ENCODE measurements at places on chromosomes 12 and 14.

DNA sequence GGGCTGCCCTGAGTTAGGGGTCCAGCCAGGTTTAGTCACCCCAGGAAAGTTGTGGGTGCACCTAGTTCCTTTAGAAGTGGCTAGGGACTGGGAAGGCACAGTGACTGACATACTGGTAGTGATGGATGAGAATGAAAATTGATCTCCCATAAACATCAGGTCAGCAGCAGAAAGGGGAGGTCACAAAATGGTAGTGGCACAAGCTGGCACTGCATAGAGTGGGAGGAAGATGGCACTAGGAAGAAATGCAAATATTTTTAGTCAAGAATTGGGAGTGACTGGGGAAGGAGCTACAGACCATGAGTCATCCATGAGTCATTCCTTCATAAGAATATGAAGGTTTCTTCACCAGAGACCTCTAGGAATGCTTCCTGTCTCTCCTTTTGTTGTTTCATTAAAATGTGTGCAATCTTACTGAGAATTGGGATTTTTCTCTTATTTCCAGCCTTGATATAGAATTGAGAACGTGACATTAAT lies 198.3 kb upstream of the AMIGO2 start:
- DNase-seq: peak; percentile 19

DNA sequence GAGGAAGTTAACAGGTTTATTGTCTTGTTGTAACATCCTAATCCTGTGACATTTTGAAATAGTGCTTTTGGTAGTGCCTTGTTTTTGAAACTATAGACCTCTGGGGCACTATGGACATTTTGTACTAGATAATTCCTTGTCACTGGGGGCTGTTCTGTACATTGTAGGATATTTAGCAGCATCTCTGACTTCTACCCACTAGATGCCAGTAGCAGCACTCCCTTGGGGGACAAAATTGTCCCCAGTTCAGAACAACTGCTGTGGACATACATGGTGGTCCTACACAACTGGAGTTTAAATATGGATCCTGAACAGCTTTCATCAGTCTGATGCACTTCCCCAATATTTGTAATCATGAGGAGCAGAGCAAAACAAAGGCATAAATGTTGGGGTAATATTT lies 264.7 kb downstream of the RAD51B start:
- no peak for DNase-seq

GRCh38 chr12:113373969-113374368 lies 15.6 kb downstream of the PLBD2 start:
- DNase-seq: no peak

GRCh38 chr12:8886502-8887284 lies 27.6 kb upstream of the PHC1 start:
- no peak for DNase-seq

GRCh38 chr14:68016255-68016914 lies 196.8 kb downstream of the RAD51B start:
- DNase-seq: no peak

- DNase-seq: no peak
These were observed 151.9 kb upstream of the NRXN3 start for GRCh38 chr14:78018283-78018682.

DNA sequence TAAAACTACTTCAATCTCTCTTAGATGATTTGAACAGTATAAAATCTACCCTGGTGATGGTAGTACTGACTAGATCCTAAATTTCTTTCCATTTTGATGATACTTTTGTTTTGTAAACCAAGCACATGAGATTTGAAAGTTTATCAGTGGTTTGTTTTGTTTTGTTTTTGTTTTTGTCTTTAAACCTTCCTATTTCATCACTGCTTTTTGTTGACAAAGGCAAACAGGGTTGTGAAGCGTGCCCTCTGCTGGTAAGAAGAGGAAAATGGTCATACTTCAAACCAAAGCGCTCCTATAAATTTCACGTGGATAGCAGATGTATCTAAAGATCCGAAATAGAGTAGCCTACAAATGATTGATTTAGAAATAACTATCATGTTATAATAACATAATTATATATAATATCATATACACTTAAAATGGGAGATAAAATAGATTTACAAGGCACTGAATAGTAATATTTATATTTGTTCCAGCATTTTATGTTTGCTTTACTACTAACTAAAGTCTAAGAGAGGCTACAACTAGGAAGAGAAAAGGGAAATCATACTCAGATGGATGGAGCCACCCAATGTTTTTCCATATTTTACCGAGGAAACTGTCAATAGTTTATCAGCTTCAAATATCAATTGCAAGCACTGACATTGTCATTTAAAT lies 254.0 kb upstream of the USP15 start:
- no peak for DNase-seq

GRCh38 chr12:128790653-128791373 lies 32.9 kb downstream of the SLC15A4 start:
- no peak for DNase-seq

DNA sequence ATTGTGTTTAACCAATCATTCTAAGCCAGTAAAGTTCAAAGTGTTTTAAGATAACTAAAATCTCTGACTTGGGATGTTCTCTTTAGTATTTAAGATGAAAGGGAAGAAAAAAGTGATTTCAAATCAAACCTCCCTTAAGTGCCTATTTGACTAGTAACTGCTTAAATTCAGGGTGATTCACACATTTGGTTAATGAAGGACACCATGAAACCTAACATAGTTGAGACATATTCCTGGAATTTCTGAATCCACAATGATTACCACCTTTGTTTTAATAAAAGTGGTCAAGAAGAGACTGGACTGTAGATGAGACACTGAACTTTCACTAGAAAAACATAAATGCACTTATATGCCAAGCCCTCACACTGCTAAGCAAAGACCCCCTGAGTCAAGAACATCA lies 138.7 kb downstream of the MED13L start:
- DNase-seq: no peak

DNA sequence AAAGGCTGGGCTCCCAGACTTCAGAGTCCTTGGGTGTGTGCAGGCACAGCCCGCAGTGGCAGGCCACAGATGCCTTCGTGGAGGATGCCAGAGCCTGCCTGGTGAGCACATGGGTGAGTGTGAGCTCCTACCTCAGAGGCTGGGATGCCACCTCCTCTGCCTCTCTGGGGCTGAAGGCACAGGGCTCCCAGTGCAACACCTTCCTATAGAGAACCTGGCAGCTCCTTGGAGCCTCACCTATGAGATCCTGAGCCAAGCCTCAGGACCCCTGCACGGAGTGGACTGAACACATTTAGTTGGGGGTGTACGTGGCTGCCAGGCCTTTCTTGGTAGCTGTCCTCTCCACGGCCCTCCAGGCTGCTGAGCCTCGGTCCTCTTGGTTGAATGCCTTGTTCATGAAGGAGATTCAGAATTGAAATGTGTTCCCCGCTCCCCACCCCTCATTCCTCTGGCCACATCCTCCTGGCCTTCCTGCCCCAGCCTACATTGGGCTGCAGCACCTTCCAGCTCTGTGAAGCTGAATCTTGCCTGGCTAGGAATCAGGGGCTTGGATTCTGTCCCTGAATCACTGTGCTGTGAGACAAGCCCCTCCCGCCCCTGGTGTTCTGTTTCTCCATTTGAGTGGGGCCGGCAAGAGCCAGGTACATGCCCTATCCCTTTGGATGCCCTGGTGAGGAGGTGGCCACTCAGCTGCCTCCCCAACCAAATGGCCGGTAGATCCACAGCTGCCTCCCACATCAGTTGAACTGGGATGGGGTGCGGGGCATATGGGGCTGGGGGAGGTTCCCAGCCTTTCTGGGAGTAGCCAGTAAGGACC lies 38.7 kb upstream of the TRAF3 start:
- no peak for DNase-seq

DNA sequence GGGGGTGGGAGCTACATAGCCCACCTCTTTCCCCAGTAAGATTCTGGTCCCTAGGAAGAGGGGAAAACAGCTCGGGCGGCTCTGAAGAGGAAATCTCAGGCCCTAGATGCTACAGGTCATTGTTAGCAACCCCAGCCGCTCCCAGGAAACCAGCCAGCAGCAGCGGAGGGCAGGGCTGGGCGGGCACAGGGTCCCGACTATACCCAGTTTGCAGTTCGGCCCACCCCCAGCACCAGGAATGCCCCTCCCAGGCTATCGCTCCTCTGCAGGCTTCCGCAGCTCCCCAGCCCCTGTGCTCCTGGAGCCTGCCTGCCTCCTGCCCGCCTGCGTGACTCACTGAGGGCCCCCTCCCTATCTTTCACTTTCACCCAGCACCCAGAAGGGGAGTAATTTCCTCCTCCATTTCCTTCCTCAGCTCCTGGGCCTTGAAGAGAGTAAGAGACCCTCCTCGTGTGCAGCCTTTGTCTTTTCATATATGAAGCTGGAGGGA lies 27.2 kb upstream of the PNMA1 start:
- DNase-seq: peak; percentile 74

- no peak for DNase-seq
These were observed 9.9 kb downstream of the KRT83 start for GRCh38 chr12:52311285-52311648.

DNA sequence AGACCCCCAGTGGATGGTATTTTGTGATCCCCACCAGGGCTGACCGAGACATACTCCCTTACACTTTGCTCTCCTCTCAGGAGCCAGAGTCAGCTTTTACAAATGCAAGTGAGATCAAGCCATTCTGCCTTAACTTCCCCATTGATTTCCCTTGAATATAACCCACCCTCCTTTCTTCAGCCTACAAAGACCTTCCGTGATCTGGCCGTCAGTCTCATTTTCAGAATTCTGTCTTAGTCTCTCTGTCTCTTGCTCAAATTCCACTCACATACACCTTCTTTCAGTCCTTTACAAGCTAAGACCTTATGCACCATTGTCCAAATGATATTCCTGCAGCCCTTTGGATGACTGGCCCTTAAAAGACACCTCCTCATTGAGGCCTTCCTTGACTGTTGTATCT lies 39.0 kb upstream of the ELK3 start:
- no peak for DNase-seq

DNA sequence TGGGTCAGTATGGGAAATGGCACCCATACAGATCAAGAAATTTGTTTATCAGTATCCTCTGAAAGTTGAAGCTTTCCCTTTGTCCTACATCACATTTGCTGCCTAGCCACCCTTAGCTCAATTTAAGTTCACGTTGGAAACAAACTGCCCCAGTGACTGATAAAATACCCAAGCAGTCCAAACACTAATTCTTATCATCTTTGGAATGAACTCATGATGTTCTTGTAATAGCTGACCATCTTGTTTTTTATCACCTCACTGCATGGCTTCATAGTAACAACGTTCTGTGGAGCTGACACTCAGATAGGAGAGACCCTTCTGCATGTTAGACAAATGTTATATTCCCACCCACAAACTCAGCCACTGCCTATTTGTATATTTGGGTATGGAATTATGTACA lies 93.4 kb downstream of the GPR135 start:
- no peak for DNase-seq

- no peak for DNase-seq
These were observed 282.7 kb upstream of the SFSWAP start for GRCh38 chr12:131428091-131428685.

GRCh38 chr12:108967869-108968540 lies 52.9 kb downstream of the SVOP start:
- DNase-seq: no peak

GRCh38 chr12:122845041-122845864 lies 10.0 kb downstream of the HIP1R start:
- no peak for DNase-seq

DNA sequence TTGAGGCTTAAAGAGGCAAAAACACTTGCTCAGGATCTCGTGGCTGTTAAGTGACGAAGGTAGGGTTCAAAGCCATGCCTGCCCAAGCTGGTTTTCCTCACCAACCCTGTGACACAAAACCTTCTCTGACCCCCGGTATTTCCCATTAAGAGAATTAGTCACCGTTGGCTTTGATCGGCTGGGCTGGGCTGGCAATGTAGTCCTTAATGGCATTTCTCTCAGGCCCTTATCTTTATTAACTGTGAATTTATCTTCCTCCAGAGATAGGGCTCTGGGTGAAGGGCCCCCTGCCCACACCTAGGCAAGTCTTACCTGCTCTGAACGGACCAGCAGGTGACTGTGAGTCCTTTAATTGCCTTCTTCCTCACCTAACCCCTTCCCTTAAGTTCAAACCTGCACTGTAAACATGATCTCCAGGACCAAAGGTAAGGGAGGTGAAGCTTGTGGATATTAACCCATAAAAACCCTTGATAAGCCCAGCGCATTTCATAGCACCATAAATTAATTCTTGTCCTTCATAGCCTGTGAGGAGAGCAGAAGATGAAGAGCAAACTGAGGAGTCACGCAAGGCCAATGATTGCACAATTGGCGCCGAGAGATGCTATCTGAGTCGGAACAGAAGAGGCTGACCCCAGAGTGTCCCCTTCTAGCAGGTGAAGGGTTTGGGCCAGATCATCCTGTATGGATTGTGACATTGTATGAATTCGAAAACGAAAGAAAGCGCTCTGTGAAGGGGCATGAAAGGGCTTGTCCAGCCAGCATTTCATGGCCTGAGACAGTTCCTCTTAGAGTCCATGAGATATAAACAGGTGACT lies 790.8 kb upstream of the TBX3 start:
- no peak for DNase-seq

DNA sequence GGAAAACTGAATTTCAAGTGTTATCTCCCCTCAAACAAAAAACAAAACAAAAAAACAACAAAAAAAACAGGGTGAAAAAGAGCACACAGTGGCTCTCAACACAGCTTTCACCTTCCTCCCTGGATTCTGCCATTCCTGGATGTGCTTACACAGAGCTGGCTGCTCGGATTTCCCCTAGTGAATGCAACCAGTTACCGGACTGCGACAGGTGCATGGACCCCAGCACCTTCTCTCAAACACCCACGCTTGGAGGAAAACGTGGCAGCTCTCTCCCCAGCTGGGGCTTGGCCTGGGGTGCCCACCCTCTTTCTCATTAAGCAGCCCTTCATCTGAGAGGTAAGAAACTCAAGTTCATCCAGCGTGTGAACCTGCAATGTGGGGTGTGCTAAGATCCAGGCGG lies 33.5 kb upstream of the DICER1 start:
- no peak for DNase-seq
